ENCODE measurements at places on chromosomes 5 and 9. TPM values are rescaled to one million over a fixed set of nuclear protein-coding genes. Genes with fewer than 3 reads are reported as not detected.

- DNase-seq: no peak
Observed at GRCh38 chr5:80059354-80059980, 24.3 kb downstream of the THBS4 start.

GRCh38 chr5:164433106-164433870, 927.9 kb downstream of the MAT2B start:
- no peak for DNase-seq

Gene C1QTNF3
- 15.5 TPM for total RNA-seq

Gene SMIM33
- total RNA-seq: not detected

Gene HRCT1
- 3.2 TPM for total RNA-seq

DNA sequence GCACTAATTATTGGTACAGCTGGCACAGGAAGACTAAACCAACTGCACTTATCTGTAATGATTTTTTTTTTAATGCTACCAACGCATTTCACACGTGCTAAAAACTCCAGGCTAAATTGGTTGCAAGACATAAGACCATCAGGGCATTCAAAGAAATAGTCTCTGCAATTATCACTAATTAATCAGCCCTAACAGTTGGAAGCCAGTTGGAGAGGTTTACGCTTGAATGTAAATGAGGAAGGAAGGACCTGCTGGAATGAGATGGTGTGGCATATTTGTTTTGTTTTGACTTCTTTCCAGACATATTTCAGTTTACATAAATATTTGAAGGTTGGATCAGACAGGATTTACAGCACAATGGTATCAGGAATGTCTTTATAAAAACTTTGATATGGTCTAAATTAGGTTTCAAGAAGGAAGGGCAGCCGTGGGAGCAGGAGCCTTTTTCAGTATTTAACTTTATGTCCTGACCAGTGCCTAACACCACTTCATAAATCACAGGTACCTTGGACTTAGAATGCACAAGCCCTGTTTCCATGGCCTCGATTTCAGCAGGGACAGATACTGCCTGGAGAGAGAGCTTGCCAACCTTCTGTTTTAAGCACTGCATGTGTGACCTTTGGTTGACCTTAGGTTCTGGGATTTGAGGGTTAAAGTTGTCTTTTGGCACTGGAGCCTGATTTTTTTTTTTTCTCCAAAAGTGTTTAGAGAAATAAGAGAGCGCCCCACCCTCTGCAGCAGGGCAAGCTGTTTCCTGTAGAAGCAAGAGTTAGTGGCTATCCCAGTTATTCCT, 199.8 kb upstream of the MAP3K1 start:
- DNase-seq: no peak

DNA sequence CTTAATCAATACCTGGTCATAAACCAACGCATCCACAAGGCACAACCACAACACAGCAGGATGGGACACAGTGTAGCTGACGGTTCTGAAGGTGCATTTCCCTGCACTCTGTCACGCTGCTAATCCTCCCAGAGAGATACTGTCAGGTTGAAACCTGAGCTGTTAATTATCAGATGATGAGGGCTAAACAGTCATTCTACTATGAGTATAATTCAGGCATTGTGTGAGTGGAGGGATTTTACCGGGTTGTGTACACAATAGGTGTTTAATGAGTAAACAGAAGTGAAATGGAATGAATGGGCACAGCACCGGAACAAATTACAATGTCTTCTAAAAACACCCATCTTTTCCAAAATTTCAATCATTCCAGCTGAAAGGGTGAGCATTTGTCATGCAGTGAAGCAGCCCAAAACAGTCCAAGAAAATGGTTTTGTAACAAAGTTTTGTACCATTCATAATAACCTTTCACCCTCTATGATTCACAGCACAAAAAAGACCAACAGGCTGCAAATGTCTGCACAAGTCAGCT, 71.5 kb downstream of the ABCA1 start:
- DNase-seq: no peak

DNA sequence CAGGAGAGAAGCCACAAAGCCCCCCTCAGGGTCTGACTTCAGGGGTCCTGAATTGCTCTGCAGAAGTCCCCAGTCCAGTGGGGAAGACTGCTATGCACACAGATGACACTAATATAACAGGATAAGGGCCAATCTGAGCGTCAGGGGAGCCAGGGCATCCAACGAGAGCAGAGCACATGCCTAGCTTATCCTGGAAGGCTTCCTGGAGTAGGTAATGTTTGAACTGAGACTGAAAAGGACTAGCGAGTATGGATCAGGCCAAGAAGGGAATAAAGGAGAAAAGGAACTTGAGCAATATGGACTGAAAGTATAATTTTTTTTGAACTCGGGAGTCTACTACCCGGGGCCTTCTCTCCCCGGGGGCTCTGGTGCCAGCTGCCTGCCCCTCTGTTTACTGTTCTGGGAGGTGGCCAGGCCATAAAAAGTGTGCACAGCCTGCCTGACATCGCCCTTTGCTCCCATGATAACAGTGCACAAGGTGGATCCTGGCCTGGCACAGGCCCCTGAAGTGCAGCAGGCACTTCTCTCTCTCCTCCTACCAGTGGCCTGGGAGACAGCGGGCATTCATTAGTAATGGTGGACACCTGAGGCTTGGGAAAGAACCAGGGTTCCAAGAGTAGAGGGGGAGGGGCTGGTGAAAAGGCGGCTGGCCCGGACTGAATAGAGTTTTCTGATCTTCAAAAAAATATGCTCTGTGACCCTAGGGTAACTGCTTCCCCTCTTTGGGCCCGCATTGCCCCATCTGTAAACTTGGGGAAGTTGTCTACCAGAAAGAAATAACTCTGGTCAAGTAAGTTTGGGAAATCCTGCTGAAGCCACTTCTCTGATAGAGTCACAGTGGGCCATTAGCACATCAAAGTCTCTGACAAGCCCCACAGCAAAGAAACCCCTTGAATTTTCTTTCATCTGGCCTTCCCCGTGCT, 4.6 kb upstream of the SLC6A7 start:
- no peak for DNase-seq

- peak; percentile 44 for DNase-seq
Observed at GRCh38 chr9:106920701-106921283, 57.8 kb downstream of the ZNF462 start.

GRCh38 chr9:12778389-12778788, 3.6 kb downstream of the LURAP1L start:
- DNase-seq: no peak

DNA sequence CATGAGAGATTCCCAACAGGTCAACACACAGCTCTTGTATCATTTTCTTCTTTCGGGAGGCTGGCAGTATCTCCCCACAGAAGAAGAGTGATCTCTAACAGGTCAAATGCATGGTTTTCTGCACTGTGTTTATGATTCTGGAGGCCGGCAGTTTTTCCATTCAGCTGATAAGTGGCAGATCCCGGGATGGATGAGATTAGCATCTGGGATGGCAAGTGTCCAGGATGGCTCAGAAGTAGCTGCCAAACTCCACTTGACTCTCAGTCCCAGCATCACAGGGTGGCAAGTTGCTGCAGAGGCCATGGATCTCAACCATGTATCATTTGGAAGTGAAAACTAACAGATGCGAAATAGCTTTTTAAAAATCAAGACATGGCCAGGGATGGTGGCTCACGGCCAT, 97.8 kb upstream of the SLC44A1 start:
- DNase-seq: no peak

Gene FBXL7
- total RNA-seq: 11.4 TPM

Gene HEMGN
- total RNA-seq: 0.44 TPM

DNA sequence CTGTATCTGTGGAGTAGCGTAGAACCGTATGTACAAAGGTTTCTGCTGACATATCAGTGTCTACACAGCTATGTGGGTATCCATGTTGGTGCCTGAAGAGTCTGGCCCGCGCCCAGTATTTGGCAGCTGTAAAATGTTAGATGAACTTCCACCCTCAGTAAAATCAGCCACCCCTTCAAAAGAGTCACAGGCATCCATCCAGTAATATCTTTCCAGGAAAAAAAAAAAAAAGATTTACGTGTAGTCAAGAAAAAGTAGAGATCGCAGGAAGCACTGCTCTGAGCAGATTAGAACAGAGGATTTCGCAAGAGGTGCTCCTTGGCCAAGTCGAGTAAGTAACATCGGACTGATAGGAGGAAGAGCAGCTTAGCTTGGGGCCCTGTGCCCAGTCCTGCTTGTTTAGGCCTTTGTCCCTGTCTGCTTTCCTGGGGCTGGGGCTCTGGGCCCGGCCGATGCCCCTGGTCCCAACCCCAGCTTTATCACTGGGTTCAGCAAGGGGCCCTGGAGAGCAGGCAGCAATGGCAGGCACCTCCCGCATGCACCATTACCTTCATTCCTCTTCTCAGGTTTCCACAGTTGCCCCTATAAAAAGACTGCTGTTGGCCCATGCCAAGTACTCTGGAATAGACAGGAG, 21.2 kb downstream of the DAPK1 start:
- DNase-seq: no peak

Measured in dorsolateral prefrontal cortex (tissue), 122 donors.